ENCODE measurements at places on chromosomes 3 and 15.

DNA sequence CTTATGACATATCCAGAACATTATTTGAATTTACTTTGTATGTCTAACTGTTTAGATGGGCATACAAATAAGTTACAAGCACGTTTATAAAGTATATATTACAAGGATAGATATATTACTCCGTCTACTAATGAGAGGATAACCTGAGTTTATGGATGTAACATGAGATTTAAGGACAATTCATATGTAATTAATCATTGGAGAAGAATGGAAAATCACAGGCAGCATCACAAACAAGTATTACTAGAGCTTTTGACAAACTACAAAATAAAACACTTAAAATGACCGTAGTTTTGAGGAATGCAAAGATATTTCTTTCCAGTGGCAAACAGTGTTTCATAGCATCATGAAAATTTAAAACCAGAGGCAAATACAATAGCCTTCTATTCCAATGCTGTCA lies 113.8 kb downstream of the ROBO1 start:
- DNase-seq = no peak

DNA sequence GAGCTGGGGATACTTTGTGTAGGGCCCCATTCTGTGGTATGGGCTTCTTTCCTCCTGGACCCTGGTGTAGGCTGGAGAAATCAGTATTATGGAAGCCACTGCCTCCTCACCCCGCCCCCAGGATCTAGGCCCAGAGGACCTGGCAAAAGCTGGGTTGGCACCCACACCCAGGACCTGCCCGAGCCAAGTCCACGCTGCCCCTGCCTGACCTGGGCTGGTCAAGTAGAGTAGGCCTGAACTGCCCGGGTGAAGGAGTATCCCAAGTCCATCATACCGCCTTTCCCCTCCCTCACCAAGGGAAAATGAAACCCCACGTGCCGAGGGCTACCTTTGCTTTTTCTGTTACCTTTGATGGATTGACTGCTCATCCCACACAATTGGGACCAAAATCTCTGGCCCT lies 37.7 kb upstream of the TRAK1 start:
- DNase-seq = no peak

DNA sequence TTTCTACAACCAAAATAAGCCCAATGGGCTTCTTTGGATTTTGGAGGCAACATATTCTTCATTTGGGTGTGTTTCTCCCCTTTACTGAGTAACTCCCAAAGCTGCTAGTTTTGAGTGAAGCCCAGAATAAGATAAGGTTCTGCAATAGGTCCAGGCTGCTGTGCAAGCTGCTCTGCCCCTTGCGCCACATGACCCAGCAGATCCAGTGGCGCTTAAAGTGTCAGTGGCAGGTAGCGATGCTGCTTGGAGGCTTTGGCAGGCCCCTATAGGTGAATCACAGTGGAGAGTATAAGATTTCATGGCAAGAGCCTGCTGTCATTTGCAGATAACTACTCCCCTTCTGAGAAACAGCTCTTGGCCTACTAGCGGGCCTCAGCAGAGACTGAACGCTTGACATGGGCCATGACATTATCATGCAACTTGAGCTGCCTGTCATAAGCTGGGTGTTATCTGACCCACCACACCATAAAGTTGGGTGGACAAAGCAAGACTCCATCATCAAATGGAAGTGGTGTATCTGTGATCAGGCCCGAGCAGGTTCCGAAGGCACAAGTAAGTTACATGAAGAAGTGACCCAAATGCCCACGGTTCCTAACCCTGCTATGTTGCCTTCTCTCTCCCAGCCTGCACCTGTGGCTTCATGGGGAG lies 88.4 kb upstream of the OXTR start:
- DNase-seq = no peak

- no peak for DNase-seq
These were observed 868 bp downstream of the BTBD1 start for GRCh38 chr15:83066034-83066733.

DNA sequence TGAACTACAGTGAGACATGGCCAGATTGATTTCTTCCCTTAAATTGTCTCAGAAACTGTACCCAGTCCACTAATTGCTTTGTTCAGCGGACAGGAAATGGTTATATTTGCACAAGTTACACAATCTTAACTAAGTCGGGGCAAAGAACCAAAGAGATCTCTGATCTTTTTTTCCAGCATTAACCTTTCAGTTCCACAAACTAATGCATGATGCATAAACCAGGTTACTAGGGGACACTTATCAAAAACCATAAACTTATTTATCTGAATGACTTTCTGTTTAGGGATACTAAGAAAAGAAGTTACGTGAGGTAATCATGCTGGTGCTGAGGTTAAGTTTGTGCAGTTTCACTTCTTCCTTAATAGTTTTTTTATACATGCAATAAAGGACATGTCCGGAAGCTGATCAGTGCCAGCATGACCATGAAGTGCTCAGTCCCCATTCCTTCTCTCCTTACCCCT lies 22.4 kb downstream of the FNDC3B start:
- DNase-seq = no peak

DNA sequence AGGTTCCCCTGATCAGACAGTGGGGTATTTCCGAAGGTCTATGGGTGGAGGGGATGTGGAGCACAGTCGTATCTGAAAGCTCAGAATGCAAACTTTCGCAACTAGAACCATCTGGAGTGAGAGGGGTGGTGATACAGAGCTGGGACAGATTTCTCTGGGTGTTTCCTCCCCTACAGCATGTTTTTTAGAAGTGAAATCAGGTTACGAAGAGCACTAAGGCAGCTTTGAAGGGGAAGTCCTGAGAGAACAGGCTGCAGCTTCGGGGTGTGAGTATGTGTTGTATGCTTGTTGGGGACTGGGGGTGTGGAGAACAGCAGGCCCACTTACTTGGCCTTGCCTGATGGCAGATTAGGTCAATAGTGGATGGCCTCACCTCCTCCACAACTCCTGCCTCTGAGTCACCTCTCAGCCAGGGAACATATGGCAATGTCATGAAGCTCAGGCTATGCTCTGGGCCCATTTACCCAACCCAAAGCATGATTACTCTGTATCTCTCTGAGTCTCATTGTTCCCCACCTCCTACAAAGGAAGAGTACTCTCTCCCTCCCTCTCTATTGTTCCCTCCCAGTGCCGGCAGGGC lies 107.2 kb upstream of the RASGRP1 start:
- no peak for DNase-seq

- no peak for DNase-seq
These were observed 71.9 kb downstream of the CADPS start for GRCh38 chr3:62803276-62803675.

GRCh38 chr3:128343287-128344051 lies 123.2 kb downstream of the DNAJB8 start:
- DNase-seq = peak; percentile 42

DNA sequence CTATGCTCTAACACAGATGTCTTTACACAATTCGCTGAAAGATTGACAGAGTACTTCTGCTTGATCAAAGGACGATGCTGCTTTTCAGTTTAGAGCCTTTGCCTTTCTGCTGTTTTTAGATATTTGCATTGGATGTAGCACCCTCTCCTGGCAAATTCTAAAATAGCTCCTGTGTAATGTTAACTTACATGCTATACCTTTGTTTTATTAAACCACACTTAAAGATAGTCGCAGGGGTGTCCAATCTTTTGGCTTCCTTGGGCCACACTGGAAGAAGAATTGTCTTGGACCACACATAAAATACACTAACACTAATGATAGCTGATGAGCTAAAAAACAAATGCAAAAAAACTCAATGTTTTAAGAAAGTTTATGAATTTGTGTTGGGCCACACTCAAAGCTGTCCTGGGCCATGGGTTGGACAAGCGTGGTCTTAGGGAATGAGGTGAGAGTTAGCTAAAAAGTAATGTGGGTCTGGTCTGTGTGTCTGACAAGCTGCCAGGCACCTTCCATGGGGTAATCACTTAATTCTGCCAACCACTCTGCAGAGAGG lies 62.9 kb downstream of the ATG7 start:
- peak; percentile 19 for DNase-seq

GRCh38 chr3:50248387-50248786 lies 12.4 kb downstream of the GNAI2 start:
- peak; percentile 23 for DNase-seq

DNA sequence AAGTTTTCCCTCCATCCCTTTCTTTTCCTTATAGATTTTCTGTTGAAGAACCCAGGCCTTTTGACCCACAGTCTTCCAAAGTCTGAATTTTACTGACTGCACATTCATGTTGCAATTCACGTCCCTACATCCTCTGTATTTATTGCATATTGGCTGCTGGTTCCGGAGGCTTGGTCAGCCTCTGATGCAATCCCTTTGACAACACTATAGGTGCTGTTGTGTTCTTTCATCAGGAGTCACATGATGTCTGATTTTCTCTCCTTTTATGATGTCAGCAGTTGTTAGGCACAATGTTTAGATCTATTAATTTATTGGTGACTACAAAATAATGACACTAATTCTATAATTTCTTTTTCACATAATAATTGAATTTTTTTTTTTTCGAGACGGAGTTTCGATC lies 8.7 kb downstream of the CYP1A1 start:
- no peak for DNase-seq

DNA sequence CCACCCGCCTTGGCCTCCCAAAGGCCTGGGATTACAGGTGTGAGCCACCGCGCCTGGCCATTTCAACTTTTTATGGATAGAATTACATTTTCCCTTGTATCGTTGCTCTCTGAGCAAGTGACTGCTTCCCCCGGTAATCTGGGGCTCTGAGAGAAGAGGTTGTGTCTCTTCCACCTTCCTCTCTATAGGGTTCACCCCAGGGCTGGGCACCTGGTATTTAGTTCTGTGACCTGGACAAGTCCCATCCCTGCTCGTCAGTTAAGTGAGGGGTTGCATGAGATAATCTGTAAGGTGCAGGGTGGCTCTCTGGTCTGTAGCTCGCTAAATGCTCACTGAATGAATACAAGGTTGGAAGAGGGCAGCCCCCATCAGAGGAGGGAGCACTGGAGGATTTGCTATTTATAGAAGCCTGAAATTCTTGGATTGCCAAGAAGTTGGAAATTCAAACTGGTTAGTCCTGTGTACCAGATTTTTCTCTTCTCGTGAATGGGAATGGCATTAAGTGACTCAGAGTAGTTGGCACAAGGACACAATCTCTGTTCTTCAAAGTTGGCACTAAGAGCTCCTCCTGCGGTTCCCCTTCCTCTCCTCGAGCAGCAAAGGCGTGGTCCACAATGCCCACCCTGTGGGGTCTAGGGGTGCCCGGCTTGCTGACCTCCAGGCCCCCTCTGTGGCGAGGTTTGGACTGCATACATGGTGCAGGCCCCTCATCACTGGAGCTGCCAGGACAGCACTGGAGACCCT lies 68.1 kb upstream of the DLG1 start:
- DNase-seq = no peak

DNA sequence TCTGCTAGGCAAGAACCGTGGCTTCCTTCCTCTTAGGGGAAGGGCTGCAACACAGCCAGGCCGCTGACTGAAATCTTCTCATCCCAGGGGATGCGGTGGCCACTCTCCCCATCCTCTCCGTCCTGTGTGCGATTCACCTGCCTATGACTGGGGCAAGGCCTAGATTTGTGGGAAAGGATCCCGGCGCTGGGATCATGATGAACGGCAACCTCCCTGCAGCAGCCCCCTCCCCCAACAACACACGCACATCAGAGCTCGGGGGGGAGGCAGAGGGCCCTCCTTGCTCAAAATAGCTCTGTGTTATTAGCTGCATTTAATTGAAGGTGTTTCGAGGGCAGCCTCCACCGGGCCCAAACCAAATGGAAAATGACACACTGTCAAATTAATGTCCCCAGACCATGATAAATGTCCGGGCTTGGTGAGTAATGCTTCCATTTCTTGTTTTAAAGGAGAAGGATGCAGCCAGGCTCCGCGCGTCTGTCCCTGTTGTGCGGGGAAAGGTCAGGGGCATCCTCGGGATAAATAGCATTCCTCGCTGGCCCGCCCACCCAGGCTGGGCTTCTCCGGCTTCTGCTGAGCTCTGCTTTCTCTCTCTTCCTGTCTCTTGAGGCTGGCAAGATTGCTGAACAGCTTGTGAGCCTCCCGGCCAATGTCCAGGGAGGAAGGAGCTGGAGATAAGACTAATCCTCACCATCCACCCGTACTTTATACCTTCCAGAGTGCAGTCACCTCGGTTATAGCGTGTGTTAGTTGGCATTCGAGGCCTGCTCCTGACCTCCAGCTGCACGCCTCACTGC lies 56.4 kb upstream of the TLE3 start:
- DNase-seq = no peak

Measured in DMS153 (cell line).